Nephron progenitor cell (in vitro differentiated cells): ENCODE measurements at places on chromosomes 11 and 22.

- no peak for DNase-seq
Observed at GRCh38 chr11:126378763-126379162, 23.3 kb downstream of the ST3GAL4 start.

- no peak for DNase-seq
Observed at GRCh38 chr11:62984451-62984991, at the start of gene SLC22A6. Gene SLC22A6 (minus strand): TSS chr11:62984967. CDS start chr11:62984690, 277 bp downstream.

- DNase-seq = no peak
Observed at GRCh38 chr11:19672586-19673206, 39.9 kb upstream of the NAV2 start.

GRCh38 chr22:38449776-38450175, 5.2 kb downstream of the KCNJ4 start:
- DNase-seq = no peak

DNA sequence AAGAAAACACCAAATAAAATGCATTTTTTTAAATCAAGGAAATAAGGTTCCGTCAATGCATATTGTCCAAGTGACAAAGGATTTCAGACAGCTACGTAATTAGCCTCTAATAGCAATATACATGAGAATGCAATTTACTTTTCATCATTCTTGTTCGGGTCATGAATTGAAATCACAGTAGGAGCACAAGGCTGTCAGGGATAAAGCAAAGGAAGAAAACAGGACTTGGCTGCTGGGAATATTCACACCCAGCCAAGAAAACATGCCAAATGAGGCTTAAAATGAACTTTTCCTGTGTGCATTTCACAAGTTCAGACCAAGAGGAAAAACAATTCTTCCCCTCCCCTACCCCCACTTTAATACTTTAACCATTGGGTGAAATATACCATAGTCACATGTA, 188.6 kb downstream of the CWF19L2 start:
- no peak for DNase-seq

GRCh38 chr22:40178417-40179409, 988 bp downstream of the TNRC6B start:
- peak; percentile 27 for DNase-seq

DNA sequence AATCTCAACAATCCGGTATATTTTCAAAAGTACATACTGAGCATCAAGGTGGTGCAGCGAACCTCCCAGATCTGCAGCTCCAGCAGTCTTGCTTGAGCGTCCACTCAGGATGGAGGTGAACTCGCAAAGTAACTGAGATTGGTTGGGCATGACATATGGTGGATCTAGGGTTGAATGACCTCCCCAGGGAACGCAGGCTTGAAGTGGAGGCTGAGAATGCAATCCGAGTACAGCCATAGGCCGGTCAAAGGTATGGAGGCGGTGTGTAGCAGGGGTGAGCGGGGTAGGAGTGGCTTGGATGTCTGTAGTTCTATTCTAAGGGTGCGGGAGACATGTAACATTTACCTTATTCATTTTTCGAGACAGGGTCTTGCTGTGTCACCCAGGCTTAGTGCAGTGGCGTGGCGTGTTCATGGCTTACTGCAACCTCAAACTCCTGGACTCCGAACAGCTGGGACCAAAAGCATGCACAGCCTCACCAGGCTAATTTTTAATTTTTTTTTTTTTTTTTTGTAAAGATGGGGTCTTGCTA, 631 bp upstream of the C22orf39 start:
- DNase-seq = peak; percentile 61
